ENCODE measurements at places on chromosomes 1 and 21.

DNA sequence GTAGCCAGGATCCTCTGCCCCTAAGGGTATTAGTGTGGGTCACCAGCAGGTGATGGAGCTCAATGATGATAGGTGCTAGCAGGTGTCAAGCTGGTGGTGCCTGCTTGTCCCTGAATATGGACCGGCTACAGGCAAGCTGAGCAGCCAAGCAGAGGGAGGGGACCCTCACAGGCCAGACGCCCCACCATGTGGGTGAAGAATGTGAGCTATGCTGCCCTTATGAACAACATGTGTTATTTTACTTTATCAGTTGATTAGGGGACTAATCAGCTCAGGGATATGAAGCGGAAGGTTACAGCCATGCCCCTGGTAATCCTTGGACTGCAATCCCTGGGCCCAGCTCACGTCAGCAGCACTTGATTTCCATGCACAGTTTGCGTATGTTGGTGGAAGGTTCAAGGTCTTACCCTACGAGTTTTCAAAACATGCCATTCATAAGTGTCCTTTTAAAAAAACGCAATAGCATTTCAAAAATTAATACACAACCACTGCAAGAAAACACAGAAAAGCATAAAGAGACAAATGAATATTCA is 106.0 kb downstream of the CDC7 start:
- no peak for DNase-seq

DNA sequence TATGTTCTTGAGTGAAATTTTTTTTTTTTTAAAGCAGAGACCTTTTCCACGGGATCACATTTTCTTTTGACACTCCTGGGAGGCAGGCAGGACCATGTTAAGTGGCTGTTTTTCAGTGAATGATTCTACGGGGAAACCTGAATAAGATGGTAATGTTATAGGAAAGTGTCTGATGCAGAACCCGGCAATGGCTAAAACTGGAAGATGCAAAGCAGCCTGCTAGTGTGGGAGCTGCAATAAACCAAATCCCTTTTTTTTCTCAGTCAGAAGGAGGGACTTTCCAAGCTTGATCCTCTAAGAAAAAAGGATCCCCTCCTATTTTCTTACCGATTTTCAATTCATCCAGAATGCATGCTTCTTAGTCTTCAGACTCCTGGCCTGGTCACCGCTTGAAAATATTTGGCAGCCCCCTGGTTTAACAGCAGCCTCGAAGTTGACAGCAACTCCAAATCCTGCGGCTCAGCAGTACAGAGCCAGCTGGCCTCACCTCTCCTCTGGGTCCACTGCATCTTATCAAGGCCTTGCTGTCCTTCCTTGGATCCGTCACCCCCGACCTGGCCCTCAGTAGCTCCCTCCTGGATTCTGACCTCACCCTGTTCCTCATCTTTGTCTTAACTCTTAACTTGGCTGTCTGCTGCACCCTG is 5.6 kb downstream of the MX2 start:
- no peak for DNase-seq

GRCh38 chr1:186390925-186391324 is 15.3 kb downstream of the ODR4 start:
- no peak for DNase-seq

DNA sequence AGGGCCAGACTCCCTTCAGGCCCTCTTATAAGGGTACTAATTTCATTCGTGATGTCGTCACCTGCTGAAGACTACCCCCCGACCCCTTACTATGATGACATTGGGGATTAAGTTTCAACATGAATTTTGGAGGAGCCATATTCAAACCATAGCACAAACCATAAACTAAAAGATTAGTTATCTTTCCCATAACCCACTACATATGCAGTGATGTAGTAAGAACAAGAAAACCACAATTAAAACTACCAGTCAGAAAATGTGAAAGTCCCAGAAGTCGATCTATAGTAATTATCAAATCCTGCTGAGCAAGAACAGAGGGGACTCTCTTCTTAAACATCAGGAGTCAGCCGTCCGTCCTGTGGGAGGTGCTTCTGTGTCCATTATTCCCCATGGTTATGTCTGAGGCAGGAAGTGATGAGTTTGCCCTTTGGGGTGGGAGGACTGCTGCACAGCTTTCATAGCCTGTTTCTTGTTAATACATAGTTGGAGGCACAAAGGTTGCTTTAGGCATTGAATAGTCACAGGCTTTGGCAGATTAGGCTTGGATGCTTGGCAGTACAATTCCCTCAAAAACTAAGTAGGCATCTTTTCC is 35.9 kb upstream of the PTGFRN start:
- peak; percentile 72 for DNase-seq

GRCh38 chr1:167219194-167219593 is 1.5 kb upstream of the POU2F1 start:
- no peak for DNase-seq

GRCh38 chr1:209751627-209752231 is 4.1 kb upstream of the TRAF3IP3 start:
- DNase-seq, result peak; percentile 71

DNA sequence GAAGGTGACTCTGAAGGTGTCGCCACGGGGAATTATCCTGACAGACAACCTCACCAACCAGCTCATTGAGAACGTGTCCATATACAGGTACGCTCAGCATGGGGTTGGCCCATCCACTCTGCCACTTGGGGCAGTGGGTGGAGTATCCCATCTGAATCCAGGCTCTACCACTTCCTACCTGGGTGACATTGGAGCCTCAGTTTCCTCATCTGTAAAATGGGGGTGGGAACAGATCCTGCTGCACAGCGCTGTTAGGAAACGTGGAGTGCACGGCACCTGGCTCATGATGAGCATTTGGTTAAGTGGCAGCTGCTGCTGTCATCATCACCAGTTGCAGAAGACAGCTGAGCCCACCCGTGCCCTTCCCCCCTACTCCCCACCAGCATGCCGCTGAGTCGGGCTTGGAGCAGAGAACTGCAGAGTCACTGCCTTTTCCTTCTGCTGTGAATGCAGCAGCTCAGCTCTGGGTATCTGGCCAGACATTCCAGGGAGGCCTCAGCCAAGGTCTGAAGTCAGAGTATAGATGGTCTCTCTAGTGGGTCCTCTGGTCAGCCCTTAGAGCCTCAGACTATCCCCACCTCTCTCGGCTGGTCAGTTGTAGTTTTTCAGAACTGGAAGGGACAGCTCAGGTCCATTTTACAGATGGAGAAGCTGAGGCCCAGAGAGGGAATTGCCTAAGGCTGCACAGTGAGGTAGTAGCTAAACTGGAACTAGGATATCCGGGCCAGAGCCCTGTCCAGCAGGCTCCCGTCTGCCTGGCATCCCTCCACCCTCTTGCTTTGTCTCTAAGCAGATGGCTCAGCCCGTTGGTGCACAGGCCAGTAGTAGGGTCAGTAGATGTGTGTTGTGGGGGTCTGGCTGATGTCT is 11.7 kb downstream of the LDLRAP1 start:
- DNase-seq, result no peak

DNA sequence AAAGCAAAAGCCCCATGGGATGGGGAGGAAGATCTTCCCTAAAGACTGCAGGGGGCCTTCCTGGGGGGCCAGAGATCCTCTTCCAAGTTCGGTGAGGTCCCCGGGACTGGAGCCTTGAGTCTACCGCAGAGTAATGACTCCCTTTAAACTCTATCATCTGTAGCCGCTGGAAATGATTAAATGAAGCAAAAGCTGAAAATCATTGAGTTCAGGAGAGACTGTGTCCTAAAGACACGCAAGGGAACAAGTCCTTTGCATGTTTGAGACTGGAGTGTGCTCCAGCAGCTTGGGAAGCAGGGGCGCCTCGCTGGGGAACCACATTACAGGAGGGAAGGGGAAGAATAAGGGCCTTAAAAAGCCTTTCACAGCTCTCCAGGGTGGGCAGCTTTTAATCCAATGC is 70.2 kb downstream of the WDR4 start:
- no peak for DNase-seq

DNA sequence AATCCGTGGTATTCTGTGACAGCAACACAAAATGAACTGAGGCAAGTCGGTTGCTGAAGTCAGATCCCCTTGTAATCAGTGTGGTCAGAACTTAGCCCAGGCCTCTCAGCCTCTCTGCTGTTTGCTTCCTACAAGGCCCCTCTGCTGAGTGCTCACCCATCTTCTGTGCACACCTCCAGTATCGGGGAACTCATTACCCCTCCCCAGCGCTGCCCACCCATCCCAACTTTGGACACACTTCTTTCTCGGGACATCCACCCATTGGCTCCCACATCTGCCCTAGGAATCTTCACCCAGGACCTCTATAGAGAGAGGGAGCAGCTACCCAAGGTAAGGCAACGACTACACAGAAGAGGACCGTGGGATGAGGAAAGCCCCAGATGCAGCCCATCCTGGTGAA is 217.5 kb downstream of the MATN1 start:
- DNase-seq, result no peak

- DNase-seq, result no peak
Measured at GRCh38 chr1:39722495-39722894, 16.2 kb upstream of the PPIE start.

- DNase-seq, result no peak
Measured at GRCh38 chr1:173853074-173853473, 14.7 kb downstream of the GAS5 start.

DNA sequence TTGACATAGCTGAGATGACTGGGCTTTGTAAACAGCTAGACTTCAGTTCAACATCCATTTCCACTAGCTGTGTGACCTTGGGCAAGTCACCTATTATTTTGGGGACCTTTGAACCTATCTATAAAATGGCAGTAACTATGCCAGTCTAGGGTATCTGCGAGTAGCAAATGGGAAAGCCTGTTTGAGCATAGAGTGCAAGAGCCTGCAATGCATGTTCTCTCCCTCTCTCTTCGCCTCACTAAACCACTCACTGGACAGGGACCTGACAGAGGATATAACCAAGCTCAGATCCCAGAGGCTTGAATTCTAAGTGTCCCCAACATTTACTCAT is 39.7 kb downstream of the DPT start:
- DNase-seq, result no peak

DNA sequence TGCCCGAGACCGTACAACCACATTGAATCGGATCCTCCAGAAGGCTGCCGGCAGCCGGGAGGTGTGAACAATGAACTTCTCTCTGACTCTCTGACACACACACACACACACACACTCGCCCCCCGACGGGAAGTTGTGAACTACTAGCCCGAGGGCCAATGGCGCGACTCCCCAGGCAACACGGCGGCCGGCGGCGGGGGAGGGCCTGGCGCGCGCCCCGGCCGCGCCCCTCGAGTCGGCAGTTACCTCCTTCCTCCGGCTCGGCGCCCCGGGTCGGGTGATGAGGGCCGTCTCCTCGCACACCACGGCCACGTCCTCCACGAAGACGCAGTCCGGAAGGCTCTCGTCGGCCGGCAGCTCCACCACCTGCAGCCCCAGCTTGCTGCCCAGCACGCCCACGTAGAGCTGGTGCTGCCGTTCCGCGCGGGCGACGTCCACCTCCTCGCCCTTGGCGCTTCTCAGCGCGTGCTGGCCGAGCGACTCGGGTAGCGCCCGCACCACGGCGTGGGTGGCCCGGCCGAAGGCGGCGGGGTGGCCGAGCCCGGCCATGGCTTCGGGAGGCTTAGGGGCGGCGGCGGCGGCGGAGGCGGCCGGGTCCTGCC is 361 bp downstream of the DDAH1 start:
- DNase-seq, result peak; percentile 54

DNA sequence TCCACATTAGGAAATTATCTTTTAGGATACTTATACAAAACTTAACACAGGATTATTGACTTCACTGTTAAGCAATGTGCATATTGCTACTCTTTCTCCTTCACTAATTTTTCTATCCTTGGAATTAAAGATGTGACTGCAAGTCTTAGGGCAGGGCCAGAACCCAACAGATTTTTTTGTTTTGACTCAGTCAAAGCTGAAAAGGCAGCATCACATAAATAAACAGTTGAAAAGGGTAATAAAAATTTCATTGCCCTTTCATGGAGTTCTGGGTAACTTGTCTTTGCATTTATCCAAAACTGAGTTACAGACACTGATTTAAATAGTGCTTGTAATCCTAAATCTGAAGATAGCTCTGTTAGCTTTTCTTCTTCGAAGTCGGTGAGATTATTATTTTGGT is 1.9 kb upstream of the TMEM35B start:
- no peak for DNase-seq

- no peak for DNase-seq
Measured at GRCh38 chr21:33412832-33413519, 9.8 kb downstream of the IFNGR2 start.

DNA sequence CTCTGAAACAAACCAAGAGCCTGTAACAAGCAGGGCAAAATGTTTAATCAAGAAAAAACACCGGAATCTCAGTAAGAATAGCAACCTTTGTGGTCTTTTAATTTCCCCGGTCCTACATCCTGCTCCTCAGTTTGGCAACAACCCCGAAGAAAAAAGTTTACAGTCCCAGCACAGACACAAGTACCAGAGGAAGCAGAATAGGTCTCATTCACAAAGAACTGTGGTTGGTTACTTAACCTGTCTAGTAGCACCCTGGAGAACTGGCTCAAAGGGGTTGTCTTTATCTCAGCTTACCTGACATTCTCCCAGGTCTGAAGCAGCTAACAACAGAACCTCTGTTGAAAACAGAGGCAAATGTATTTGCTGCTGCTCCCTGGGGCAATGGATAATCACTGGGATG is 399.3 kb downstream of the AJAP1 start:
- DNase-seq, result no peak

Data from activated naive CD4-positive, alpha-beta T cell treated with anti-CD3 and anti-CD28 coated beads for 36 hours (primary cell).